Activated CD4-positive, alpha-beta T cell treated with anti-CD3 and anti-CD28 coated beads, Interleukin-2, Interleukin-6, amounts not matched to agents 100 ng/mL and 50 ng/mL, durations not matched to agents 16 hours and 8 hours (primary cell): ENCODE measurements at places on chromosomes 11 and 22.

DNA sequence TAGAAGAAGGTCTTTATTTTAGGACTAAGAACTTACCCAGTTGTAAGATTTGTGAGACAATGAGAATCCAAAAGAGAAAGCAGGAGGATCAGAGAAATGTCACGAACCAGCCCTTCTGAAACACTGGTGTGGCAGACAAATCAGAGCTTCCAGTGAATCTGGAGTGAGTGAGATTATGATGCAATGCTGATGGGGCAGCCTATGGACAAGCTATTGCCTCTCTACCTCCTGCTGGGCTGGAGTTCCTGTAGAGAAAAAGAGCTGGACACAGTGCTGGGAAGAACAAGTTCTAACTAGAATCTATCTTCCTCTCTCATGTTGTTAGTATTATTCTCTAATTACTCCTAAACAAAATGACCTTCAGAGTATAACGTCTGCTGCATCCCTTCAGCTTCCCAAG is 12.0 kb upstream of the ANO3 start:
- no peak for DNase-seq

- DNase-seq = peak; percentile 38
These were observed 57.0 kb downstream of the MYH9 start for GRCh38 chr22:36330655-36331305.

DNA sequence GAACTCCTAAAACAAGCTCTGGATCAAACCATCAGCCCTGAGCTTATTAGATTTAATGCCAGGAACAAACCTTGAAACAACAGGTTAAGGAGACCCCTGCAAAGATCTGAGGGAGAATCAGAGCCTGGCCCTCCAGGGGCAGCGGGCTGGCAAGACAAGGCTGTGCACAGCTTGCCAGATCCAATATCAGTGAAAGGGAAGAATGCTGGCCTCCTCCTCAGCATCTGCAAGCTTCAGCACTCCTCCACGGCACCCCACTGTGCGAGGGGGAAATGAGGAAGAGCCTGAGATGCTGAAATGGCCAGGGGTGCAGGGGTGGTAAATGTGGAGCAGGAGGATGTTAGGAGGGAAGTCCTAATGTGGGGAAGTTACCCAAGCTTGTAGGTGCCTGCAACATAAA is 167.0 kb downstream of the TENM4 start:
- no peak for DNase-seq

- peak; percentile 75 for DNase-seq
These were observed 571 bp downstream of the C11orf24 start for GRCh38 chr11:68271023-68271780.

GRCh38 chr22:49197505-49197904 is 630.2 kb downstream of the BRD1 start:
- no peak for DNase-seq

DNA sequence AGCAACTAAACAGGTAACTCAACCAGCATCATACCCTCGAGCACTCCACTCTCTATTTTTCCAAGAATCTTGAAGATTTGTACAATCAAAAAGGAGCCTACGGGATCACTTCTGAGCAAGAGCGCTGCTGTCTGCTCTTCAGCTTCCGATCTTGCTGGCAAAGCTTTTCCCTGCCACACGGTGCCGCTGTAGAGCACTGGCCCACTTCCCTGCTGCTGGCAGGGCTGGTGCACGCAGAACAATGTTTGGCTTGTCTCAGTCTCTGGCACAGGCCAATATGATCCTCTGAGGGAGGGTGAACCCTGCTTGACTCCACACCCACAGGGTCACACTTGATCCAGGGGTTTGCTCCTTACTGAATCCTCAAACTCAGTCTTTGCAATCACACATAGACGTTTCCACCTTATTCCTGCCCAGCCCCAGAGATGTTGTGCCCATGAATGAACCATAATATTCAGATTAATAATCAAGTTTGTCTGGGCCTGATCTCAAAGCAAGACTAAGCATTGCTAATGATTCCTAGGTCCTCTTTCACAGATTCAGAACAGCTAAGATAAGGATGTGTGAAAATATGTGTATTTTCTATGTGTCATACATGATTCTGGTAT is 536.6 kb downstream of the SOX6 start:
- DNase-seq = peak; percentile 60

- no peak for DNase-seq
These were observed 22.7 kb downstream of the TCIRG1 start for GRCh38 chr11:68061508-68061907.

DNA sequence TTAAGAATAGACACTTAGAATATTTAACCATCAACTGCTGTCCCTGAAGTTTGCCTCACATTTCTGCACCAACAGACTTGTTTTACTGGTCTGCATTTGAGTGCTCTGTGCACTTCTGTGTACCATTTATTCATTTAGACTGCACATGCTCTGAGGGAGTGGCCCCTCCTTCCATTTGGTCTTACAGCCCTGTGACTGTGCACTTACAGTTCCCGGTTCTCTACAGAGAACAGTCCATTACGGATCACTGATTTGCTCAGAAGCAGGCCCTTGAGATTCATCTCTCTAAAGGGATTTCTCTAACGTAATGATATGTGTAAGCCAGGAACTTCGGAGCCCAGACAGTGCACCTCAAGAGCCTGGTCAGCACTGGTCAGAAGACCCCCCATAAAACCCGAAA is 247.3 kb upstream of the BLID start:
- DNase-seq = no peak

- DNase-seq = no peak
These were observed 71.2 kb downstream of the HSD17B12 start for GRCh38 chr11:43751726-43752125.

GRCh38 chr11:106446955-106447354 is 369.5 kb downstream of the AASDHPPT start:
- DNase-seq = no peak

DNA sequence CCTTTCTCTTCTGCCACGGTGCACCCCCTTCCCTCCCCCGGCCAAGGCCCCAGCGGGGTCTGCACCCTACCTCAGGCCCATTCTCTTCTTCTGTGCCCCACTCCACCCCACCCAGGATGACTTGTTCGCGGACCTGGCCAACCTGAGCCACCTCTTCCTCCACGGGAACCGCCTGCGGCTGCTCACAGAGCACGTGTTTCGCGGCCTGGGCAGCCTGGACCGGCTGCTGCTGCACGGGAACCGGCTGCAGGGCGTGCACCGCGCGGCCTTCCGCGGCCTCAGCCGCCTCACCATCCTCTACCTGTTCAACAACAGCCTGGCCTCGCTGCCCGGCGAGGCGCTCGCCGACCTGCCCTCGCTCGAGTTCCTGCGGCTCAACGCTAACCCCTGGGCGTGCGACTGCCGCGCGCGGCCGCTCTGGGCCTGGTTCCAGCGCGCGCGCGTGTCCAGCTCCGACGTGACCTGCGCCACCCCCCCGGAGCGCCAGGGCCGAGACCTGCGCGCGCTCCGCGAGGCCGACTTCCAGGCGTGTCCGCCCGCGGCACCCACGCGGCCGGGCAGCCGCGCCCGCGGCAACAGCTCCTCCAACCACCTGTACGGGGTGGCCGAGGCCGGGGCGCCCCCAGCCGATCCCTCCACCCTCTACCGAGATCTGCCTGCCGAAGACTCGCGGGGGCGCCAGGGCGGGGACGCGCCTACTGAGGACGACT is 15.9 kb downstream of the RTN4RL2 start:
- DNase-seq = no peak

DNA sequence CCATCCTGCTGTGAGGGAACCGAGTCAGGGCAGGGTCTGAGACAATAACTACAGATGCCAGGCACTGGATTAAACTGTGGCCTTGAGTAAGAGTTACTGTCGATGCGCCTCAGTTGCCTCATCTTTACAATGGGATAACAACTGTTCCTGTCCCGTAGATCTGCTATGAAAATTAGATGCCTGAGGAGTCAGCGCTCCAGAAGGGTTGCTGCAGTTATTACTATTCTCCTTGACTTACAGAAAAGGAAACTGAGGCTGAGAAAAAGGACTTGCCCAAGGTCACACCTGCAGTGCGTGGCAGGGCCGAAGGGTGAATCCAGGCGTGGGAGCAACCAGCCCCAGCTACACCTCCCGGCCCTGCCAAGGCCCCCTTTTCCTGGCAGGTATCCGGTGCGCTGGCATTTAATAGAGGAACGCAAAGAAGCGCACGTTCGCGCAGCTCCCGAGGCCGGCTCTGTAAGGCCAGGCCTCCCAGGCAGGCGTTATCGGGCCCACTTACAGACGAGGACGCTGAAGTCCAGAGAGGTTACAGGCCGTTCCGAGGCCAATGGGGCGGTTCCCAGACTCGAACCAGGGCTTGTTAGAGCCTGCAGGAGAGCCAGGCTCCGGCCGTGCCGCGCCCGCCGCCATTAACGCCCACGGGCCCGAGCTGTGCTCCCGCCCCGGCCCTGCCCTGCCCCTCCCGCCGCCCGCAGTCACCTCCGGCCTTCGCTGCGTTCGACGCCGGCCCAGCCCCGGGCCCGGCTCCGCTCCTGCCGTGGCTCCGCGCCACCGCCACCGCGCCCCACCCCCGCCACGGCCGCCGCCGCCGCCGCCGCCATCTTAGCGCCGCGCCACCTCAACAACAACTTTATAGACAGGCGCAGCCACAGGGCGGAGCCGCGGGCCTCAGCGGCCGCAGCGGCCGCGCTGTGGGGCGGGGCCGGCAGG is at the start of gene C11orf68:
Gene C11orf68, minus strand, starts transcription at position 852 of the 930 bp plus-strand sequence. Its CDS starts 31 bp downstream, at position 821.
- no peak for DNase-seq

DNA sequence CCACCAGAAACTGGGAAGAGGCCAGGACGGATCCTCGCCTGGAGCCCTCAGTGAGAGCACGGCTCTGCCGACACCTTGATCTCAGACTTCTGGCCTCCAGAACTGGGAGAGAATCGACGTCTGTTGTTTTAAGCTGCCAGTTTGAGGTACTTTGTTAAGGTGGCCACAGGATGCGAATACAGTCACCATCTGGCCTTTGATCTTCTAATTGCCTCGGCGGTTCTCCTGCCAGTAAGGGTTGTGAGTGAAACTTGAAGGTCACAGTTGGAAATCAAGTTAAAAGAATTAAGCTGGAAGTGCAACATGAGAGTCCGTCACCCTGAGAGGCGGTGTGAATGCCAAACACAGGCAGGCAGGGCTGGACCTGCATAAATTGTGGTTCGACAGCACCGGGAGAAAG is 27.9 kb downstream of the PARVB start:
- DNase-seq = no peak

- DNase-seq = no peak
These were observed 1484.2 kb downstream of the BRD1 start for GRCh38 chr22:48343461-48343860.

GRCh38 chr22:30640361-30640760 is 4.8 kb downstream of the SLC35E4 start:
- no peak for DNase-seq

- DNase-seq = peak; percentile 92
These were observed at the start of gene ENDOD1 for GRCh38 chr11:95089620-95090542. Gene ENDOD1, plus strand, starts transcription at chr11:95089846. Its CDS starts 82 bp downstream, at chr11:95089928.

DNA sequence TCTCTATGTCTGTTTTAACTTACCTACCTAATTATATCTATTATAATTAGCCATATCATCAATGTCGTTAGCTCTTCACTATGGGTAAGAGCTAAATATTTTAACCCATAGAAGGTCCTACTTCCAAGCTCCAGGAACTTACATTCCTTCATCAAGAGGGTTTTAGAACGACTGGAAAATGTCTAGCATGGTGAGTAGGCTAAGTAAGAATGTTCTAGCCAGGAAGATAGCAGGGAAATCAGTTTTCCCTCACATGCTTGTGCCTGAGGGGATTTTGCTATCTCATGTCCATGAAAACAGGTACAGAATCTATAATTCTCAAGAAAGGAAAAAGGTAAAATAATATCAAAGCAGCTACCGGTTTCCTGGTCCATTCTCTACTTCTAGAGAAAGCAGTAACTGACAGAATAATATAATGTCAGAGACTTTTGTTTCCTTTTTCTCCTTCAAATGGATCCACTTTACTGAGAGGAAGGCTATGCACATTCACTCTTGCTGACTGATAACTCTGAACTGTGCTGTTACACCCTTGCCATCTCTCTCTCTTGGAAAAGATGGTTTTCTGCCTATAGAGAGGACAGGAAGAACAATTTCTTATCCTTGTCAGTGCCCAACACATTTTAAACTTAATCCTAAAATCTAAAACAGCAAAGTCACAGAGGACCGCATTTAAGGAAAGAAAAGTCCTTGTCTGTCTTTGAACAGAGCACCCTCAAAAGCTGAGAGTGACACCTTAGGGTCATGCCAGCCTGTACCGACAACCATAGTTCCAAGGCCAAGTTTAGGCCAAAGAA is 67.0 kb downstream of the MAML2 start:
- no peak for DNase-seq

DNA sequence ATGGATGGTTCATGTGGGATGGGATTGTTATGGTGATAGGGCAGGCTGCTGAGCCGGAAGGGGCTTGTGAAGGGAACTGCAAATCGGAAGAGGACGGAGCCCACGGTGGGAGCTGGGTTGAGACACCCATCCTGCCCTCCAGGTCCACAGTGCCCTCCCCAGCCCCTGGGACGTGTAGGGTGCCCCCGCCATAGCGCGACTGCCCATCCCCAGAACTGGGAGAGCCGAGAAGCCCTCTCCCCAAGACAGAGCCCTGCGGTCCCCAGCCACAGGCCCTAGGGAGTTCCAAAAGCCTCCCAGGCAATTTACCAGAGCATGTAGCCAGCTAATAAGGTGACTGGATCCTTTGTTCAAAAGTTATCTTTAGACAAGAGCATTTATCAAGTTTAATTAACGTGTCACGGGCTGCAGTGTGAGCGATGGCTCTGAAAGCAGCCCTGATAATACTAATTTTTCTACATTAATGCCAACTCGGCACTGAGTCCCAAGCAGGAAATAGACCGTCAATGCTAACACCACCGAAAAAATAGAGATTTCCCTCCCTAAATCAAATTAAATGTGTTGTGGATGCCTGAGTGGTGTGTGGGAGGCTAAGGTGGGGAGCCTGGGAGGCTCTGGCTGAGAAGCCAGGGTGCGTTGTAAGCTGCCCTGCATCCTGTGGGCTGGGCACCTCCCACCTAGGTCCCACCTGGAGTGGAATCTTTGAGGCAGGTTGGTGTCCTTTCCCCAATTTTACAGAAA is 76.8 kb upstream of the RTL6 start:
- DNase-seq = no peak

DNA sequence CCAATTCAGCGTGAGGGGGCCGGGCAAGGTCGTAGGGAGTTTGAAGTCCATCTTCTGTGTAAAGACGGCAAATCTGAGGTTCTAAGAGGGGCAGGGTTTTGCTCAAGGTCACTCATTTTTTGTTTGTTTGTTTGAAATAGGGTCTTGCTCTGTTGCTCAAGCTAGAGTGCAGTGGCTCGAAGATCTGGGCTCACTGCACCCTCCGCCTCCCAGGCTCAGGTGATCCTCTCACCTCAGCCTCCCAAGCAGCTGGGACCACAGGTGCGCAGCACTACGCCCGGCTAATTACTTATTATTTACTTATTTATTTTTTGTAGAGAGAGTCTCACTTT is 355 bp upstream of the AP1B1 start:
- no peak for DNase-seq
